ENCODE measurements at places on chromosomes 5 and 9.

GRCh38 chr9:115116421-115117284, 1.3 kb downstream of the TNC start:
- no peak for DNase-seq

GRCh38 chr9:137580209-137580953, 1.7 kb upstream of the DPH7 start:
- no peak for DNase-seq

DNA sequence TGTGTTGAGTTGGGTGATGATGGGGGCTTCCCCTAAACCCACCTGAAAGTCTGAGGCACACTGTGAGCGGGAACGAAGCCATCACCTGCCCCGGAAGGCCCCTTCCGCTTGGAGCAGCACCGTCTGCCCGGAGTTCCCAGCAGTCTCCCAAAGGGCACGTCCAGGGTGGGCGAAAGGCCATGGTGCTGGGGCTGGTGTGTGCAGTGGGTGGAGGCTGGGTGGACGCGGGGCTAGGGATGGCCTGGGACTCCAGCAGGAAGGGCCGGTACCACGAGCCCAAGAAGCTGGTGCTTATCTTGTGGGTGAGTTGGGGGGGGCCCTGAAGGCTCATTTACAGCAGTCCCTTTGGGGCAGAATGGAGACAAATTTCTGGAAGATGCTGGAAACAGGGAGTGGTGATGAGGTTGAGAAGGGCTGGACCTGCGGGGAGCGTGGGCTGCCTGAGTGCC, 4.6 kb downstream of the FLT4 start:
- no peak for DNase-seq

- no peak for DNase-seq
Measured at GRCh38 chr9:4277531-4277991, 22.3 kb downstream of the GLIS3 start.

DNA sequence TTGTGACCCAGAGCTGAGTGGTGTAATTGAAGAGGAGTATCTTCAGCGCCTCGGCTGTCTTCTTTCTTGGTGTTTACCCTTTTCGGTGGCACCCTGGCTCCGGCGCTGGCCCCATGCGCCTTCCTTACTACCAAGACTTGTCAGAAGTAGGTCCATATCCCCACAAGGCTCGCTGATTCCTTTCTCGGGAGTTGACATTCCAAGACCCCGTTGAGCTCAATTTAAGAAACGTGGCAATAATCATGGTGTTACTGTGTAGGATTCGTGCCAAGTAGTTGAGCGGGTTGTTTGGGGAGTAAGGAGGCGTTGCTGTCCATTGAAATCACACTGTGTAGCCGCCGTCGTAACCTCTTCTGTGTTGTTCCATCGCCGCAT, 795 bp downstream of the NDUFAF2 start:
- peak; percentile 25 for DNase-seq

All from hippocampal formation (tissue), 2 donors.